ENCODE measurements at places on chromosomes 6 and 20.

DNA sequence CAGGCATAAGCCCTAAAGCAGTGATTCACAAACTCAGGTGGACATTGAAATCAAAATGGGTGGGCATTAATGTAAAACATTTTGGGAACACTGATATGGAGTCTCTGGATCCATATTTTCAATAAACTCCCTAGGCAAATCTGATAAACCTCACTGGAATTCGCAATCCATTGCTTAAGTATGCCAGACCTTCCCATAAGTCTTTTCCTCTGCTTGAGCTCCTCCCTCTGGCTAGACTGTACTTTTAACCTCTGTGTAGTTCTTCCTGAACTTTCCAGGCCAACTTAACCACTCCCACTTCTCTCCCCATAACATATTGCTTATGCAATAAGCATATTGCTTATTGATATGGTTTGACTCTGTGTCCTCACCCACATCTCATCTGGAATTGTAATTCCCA is 629.7 kb upstream of the IMPG1 start:
- no peak for DNase-seq

GRCh38 chr6:161418463-161418945 is 144.6 kb upstream of the AGPAT4 start:
- DNase-seq = no peak

- DNase-seq = no peak
Measured at GRCh38 chr6:153001767-153002612, 519 bp downstream of the MTRF1L start.

GRCh38 chr20:64140061-64140931 is 24.0 kb upstream of the MYT1 start:
- peak; percentile 17 for DNase-seq

DNA sequence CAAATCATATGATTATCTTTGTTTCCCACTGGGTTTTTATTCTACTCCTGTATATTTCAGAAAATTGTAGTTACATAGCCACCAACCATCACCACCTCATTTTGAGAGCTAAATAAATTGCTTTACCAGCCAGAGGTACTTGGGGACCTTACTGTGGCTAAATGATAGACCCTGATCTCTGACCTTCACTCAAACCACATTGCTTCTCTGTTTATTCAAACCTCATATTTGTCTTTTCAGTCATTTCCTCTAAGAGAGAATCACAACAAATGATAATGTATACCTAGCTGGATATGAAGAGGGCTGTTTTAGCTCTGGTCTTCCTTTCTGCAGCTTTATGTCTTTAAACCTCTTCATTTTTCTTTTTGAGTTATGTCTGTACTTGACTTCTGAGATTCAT is 142.8 kb downstream of the ADGB start:
- DNase-seq = no peak

GRCh38 chr6:165889636-165890403 is 226.8 kb upstream of the PDE10A start:
- DNase-seq = peak; percentile 26

Measured in right cardiac atrium (tissue), 5 donors.